NCI-H1417 treated with DMSO at 0.1 percent for 48 hours (cell line): ENCODE measurements at places on chromosomes 5 and 9.

DNA sequence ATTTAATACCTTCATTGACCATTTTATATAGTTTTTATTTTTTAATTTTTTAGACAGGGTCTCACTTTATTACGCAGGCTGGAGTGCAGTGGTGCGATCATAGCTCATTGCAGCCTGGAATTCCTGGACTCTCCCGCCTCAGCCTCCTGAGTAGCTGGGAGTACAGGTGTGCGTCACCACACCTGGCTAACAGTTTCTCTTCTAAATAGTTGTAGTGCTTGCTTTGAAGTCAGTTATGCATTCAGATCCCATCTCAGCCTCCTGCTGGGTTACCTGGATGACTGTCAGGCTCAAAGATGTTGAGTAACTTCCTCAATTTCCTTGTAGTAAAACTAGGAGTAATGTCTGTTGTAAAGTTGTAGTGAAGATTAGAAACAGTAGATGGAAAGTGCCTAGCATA, 21.4 kb downstream of the SNX18 start:
- no peak for DNase-seq

DNA sequence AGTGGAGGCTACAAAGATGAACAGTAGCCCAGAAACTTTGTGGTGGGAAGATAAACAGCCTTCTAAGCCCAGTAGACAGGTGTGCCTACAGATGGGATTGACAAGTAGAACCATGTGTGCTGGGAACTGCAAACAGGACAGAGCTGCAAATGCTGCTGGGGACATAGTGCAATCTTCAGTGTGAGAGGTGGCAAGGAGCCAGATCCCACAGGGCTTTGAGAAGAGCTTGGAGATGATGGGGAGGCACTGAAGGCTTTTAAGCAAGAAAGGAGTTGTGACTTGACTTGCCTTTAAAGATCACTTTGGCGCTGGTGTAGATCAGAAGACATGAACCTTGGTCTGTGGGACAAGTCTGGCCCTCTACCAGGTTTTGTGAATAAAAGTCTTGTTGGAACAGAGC, 675.2 kb downstream of the ACTL7B start:
- DNase-seq: no peak

DNA sequence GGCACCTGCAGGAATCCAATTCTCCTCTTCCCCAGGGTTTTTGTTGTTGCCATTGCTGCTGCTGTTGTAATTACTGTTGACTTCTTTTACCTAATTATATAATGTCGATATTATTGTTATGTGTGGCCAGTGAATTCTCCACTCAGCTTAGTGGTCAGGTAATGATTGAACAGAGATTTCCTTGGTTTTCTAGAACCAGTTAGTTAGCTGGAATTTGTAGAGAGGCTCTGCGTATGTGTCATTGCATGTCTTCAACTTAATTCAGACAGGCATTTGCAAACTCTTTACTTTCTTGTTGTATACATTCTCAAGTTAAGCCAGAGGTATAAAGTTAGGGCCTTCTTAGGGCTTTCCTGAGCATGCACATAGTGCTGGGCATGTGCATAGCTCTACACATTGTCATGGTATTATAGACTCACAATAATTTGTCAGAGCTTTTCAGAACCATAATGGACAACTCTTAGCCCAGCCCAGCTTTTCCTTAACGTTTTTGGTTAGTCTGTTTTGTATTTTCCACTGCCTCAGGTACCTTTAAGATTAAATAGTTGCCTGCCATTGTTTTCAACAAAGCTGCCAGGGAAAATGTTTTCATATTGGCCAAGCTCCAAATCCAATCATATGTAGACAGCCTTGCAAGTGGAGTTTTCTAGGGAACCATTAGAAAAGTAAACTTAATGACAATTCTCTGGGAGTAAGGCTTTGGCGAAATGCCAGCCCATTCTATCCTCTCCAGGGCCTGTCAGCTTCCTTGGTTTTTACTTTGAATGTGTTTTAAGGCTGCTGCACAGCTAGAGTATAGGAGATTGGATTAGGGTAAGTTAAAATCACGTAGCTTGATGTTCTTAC, 68.1 kb downstream of the UBE2R2 start:
- no peak for DNase-seq

DNA sequence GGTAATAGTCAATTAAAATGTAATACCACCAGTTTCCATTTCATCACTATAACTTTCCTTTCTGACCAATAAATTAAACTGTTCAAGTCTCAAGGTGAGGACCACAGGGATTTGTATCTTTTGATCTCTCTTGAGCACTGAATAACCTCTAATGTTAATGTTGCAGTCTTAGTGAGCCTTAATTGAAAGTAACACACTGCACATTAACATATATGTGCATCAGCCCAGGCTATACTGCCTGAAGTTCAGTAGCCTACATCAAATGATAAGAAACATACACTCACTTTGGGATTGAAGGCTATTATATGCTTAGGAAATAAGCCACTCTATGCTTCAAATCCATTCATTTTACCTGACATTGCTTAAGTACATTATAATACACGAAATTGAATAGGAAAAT, 311.0 kb upstream of the DAP start:
- no peak for DNase-seq
